ENCODE measurements at places on chromosomes 16 and 17.

DNA sequence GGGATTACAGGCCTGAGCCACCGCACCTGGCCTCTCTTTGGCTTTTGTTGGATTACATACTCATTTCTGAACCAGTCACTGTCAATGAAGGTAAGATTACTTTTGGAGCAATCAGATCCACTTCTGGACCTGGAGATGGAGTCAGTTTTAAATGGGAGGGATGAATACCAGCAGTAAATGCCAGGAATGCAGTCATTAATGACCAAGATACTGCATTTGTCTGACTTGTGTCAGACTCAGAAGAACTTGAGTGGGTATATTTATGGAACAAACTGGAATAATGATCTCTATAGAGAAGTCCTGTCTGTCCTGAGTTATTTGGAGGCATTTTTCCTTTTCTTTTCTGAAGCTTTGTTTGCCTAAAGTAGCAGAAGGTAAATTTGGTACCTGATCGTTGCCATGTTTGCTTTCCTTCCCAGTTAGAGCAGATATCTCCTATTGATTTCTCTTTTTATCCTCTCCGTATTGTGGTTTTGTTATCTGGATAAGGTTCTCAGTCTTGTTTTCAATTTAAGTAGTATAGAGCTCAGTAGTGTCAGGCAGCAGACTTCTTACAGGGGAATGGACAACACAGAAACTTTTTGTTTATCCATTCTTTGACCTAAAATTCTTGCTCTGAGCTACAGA, 10.7 kb downstream of the NLK start:
- no peak for DNase-seq

- no peak for DNase-seq
Observed at GRCh38 chr17:67712375-67712774, 5.4 kb upstream of the NOL11 start.

- no peak for DNase-seq
Observed at GRCh38 chr17:71055128-71055527, 885.8 kb downstream of the KCNJ2 start.

GRCh38 chr16:49620158-49620868, 235.6 kb downstream of the ZNF423 start:
- peak; percentile 58 for DNase-seq

DNA sequence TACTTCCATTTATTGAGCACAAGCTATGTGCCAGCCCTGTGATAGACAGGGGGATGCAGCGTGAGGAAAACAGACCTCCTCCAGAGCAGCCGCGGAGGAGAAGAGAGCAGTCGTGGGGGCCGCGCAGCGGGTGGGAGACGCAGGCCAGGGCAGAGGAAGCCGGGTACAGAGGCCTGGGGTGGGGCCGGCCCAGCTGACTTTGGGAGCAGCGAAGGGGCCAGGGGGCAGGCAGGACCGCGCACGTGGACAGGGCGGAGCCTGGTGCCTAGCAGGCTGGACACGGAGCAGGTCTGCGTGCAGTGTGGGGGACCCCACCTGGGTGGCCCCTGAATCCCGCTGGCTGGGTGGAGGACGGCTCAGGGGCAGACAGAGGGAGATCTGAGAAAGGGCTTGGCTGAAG, 46.2 kb downstream of the ZFPM1 start:
- DNase-seq = no peak

DNA sequence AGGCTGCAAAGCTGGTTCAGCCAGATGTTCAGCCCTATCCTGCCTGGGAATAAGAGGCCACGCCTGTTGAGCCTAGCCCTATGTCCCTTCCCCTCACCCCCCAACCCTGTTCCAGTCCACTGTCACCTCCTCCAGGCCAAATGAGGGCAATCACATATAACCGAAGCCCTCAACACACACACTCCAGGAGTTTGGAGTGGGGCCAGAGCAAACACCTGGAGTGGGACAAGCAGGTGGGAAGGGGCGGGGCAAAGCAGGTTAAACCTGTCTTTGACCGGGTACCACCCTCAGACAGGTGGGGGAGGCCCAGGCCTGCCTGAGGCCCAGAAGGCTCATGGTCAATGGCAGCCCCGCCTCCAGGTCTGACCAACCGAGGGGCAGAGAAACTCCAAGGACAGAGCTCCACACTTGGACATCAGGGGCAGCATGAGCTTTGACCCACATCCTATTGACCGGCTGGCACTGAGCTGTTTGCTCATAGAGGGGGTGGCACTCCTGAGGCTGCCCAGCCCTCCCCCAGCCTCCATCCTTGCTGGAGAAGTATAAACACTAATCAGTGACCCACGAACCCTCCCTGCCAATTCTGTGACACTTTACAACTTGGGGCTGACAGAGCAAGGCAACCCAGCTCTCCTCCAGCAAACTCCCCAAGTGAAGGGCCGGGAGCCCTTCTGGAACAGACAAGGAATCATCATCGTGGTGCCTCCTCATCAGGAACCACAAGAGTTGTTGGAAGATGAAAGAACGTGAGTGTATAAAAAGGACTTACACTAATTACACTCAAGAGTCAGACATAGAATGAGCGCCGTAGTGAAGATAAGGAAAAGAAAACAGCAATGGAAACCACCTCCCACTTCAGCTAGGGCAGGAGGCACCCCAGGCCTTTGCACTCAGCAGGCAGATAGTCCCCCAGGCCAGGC, 1.5 kb downstream of the ESRP2 start:
- DNase-seq = no peak

GRCh38 chr17:71558901-71559300, 561.9 kb upstream of the SOX9 start:
- DNase-seq = no peak

DNA sequence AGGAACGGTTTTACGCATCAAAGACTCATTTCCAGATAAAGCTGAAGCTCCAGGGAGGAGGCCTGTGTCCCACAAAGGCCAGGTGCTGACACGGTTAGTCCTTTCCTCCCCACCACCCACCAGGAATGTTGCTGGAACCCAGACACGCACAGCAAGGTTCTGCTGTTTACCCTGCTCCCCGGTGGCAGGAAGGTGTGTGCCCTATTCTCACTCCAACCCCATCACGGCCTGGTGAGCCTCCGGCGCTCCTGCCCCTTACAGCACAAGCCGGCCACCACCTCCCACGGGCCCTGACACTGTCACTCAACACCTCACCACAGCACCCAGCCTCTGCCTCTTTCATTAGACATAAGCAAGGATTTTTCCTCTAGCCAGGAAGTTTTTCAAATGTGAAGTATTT, 47.8 kb downstream of the ANKRD11 start:
- DNase-seq = no peak

DNA sequence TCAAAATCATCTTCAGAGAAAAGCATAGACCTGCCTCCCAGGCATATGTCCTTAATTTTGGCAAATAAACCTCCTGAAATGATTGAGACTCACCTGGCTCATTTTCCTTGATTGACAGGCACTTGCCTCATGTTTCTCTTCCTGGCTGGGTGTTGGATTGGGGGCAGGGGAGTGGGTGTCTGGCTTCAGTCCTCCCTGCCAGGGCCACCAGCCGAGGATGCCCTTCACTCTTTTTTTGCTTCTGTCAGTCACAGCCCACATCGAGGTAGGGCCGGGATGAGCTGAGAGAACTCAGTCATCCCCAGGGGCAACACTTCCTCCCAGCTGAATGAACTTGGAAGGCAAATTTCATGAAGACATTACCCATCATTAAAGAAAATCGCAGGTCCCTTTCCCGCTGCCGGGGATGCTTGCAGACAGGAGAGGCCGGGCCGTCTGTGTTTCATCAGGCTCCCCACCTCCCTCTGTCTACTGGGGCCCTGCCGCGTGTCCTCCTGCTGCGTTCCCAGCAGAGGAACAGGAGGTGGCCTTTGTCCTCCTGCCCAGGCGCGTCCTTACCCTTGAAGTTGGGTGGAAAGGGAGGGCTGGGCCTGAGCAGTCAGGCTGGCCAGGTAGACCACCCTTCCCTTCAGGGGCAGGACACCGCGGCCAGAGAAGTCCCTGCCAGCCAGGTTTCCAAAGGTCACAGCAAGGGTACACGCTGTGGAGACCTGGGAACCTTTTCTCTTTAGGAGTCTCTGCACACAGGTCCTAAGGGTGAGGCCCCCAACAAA, 11.2 kb upstream of the DNAH17 start:
- no peak for DNase-seq

DNA sequence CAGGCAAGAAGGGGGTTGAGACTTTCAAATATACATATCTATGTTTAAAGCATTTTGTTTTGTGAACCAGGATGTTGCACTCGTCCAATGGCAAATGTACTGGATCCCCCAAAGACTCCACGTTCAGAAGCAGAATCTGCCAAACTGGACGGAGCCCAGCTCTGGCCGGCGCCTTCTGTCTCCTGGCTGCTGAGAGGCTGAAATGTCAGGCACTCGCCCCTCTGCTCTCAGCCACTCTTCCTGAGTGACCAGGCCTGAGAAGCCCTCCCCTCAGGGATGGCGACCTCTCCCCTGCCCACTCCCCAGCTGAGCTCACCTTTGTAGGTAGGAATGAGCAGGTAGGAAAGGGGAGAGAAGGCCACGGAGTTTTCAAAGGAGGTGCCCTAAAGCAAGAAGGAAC, 187.5 kb upstream of the FOXF1 start:
- DNase-seq = no peak

DNA sequence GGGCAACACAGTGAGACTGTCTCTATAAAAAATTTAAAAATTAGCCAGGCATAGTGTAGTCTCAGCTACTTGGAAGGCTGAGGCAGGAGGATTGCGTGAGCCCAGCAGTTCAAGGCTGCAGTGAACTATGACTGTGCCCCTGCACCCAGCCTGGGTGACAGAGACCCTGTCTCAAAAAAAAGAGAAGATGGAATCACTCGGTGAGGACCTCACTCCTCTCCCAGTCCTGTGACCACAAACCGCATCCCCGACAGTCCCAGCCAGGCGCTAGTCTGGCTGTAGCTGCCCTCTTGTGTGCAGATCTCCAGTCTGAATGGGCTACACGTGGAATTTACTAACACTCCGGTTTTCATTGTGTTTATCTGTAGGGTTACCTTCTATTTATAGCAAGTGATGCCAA, 11.1 kb downstream of the DEXI start:
- no peak for DNase-seq

GRCh38 chr16:8864480-8865110, 4.2 kb downstream of the CARHSP1 start:
- DNase-seq = no peak

GRCh38 chr16:85376292-85377095, 236.6 kb upstream of the GSE1 start:
- no peak for DNase-seq

GRCh38 chr17:54085020-54085419, 262.3 kb downstream of the KIF2B start:
- no peak for DNase-seq

- peak; percentile 57 for DNase-seq
Observed at GRCh38 chr17:70622368-70623260, 453.3 kb downstream of the KCNJ2 start.

- no peak for DNase-seq
Observed at GRCh38 chr16:26396511-26397235, 670.1 kb upstream of the C16orf82 start.

DNA sequence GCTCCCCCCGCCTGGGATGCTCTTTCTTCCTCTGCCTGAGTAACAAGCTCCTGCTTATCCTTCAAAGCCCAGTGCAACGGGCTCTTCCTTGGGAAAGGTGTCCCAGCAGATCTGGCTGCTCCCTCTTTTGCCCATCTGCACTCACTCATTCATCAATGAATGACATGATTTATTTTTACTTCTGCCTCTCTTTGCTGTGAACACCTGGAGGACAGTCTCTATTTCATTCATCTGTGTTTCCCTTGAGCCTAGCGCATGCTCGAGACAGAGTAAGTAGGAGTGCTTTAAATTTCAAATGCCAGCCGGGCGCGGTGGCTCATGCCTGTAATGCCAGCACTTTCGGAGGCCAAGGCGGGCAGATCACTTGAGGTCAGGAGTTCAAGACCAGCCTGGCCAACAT, 22.0 kb upstream of the GINS2 start:
- DNase-seq = no peak

GRCh38 chr17:79624718-79625478, 14.0 kb upstream of the RBFOX3 start:
- DNase-seq = peak; percentile 32

DNA sequence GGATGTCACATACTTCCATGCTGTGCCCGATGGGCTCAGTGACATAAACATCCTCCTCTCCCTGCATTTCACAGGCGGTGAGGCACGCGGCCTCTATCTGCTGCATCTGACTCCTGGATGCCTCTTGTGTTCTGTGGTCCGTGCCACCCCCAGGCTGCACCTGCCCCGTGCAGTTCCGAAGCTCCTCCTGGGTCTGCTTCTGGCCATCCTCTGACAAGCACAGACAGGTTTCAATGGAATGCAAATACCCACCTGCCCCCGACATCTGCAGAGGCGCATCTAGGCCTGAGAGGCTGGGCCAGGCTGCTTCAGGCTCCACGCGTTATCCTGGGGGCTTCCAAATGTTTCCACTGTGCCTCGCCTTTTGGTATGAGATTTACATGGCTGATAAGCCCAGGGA, 46.3 kb upstream of the DNAH17 start:
- no peak for DNase-seq

DNA sequence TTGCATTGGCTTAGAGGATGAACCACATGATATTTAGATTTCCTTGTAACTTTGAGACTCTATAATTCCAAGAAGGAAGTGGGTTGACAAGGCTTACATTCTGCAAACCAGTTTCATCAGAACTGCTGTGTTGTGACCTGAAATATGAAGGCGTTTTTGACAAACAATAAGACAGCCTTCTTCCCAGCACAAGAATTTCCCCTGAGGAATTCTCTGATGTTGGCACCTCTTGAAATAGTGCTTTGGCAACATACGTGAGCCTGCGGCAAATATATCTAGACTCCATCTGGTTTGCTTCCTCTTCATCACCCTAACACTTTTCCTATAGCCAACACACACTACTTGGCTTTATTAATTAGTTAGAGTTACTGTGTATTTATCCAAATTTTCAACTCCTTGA, 585.5 kb upstream of the SOX9 start:
- no peak for DNase-seq

GRCh38 chr16:61834082-61834481, 202.2 kb downstream of the CDH8 start:
- no peak for DNase-seq

GRCh38 chr16:8108991-8109509, 481.3 kb downstream of the TMEM114 start:
- DNase-seq = no peak

DNA sequence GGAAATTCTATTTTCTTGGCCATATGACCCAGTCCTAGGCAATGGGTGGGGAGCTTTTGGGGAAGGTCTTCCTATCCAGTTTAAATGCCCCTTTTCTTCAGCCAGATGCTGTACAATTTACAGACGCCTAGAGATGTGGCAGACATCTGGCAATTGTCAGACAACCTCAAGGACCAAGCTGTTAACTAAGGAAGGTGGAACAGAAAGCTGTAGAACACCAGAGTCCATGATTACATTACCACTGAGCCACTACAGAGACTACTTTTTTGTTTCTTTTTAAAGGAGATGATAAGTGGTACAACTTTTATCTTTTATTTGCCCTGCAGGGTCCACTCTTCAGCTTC, 21.1 kb upstream of the CORO6 start:
- DNase-seq = no peak

Data from right forelimb (tissue), 1 donor.